NCI-H2171 (cell line): ENCODE measurements at places on chromosomes 2 and 18.

DNA sequence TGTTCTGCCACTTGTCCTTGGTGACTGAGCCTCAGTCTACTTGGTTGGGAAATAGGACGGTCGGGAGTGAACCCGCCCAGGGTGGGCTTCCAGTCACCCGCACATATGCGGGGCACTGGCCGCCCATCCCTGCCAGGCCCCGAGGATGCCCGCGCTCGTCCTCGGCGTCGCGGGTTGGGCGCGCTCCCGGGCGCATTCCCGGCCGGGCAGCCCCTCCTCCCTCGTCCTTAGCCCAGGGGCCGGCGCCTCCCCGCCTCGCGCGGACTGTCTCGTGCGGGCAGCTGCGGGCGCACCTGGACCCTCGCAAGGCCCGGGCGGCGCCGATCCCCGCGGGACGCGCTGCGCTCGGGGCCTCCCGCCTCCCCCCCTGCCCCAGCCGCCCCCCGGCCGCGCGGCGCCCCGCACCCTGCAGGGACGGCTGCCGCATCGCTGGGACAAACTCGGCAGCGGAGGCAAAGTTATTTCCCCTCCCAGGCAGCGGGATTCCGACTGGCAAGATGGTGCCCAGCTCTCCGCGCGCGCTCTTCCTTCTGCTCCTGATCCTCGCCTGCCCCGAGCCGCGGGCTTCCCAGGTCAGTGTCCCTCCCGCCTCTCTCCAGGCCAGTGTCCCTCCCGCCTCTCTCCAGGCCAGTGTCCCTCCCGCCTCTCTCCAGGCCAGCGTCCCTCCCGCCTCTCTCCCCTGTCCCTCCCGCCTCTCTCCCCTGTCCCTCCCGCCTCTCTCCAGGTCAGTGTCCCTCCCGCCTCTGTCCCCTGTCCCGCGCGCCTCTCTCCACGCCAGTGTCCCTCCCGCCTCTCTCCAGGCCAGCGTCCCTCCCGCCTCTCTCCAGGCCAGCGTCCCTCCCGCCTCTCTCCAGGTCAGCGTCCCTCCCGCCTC is at the start of gene FBLN7:
Gene FBLN7, plus strand, starts transcription at position 227 of the 874 bp plus-strand sequence. Its CDS starts 271 bp downstream, at position 498.
- DNase-seq, result no peak

DNA sequence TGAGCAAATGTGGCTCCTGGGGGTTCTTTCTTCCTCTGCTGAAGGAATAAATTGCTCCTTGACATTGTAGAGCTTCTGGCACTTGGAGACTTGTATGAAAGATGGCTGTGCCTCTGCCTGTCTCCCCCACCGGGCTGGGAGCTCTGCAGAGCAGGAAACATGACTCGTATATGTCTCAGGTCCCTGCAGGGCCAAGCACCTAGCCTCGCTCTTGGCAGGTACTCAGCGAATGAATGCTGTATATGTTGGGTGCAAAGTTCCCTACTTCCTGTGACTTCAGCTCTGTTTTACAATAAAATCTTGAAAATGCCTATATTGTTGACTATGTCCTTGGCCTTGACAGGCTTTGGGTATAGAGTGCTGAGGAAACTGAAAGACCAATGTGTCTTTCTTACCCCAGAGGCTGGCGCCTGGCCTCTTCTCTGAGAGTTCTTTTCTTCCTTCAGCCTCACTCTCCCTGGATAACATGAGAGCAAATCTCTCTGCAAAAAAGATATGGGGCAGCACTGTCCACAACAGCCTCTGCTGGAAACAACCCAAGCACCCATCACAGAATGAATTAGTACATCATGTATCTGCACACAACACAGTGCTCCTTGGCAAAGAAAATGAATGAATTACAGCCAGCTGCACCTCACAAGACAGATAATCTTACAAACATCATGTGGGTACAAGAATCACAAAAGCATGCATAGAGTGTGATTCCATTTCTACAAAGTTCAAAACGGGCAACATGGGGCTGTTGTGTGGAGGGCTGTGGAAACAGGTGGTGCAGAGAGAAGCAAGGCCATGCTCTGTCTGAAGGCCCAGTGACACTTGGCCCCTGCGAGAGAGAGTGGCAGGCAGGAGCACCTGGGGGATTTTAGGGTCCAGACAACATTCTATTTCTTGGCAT is 6.6 kb downstream of the IL1RN start:
- no peak for DNase-seq

GRCh38 chr2:62306751-62307468 is 111.0 kb downstream of the B3GNT2 start:
- DNase-seq, result no peak

DNA sequence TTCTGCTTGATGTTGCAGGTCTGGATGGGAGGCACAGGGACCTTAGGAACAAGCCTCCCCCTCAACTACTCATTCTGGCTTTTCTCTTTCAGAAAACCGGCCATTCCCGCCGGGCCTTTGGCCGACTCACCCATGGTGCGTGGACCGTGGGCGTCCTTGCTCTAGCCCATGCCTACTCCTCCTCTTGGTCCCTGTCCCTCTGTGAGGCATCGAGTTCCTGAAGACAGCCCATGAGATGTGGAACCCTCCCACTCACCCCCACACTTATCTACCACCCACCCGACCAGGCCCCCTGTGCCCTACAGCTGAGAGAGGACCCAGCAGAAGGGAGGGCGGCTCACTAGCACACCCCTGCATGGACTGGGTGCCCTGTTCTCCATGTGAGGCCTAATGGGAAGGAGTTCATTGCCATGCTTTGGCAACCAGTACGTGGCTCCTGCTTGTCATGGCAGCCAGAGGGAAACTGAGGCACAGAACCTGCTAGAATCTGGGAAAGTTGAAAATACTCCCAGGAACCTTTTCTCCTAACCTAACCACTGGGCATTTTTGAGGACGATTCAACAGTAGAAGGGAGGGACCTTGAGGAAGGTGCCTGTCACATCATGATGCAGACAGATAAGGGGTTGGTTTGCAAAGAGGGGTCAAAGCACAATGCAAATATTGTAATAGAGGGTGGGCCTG is 8.5 kb downstream of the SPEG start:
- no peak for DNase-seq

GRCh38 chr2:234422273-234422732 is 74.6 kb downstream of the ARL4C start:
- DNase-seq, result no peak

DNA sequence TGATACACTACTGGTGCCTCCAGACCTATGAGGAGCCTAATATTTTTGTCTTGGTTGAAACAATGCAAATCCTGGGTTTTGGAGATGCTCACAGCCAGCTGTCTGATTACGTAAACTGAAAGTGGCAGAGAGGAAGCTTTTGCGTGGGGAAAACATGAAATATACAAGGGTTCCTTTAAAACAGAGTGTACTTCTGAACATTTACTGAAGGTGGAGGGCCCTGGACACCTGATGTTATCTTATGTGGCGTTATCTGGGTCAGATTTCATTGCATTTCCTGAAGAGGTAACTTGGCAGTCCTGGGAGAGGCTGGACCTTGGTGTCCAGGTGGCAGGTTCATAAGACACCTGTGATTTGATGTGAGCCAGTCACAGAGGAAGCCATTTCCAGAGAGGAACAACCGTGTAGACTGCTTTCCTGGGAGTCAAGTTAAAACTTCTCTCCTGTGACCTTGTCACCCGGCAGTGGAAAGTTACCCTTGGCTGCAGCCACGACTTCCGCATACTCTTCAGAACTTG is 105.0 kb downstream of the NEDD4L start:
- DNase-seq, result no peak

GRCh38 chr18:78765142-78765541 is 214.5 kb upstream of the SALL3 start:
- no peak for DNase-seq

DNA sequence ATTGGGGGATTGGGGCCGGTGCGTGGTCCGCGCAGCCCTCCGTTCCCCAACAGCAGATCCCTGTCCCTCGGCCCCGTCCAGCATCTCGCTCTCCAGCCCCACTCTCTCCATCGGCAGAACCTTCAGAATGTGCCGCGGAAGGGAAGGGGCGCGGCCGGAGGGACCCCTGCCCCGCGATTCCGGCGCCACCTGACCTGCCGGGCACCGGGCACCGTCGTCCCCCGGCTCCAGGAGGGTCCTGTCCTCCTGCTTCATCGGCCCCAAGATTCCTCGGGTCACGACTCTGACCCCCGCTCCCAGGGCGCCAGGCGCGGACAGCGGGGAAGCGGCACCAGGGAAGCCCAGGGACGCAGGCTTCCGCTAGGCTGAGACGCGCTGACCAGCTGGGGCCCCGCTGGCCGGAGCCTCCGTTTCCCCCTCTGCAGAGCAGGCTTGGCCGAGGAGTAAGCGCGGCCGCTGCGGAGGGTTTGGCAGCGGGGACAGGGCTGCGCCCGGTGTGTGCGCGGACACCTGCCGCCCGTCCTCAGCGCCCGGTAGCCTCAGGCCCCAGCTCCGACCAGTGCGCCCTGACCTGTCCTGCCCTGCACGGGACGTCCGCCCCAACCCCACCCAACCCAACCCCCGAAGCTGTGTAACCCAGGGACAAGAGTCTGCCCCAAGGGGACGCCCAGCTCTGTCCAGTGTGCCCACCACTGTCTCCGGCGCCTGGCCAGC is 16.8 kb upstream of the BOK start:
- no peak for DNase-seq

- DNase-seq, result no peak
These were observed 282.9 kb upstream of the PKDCC start for GRCh38 chr2:41764919-41765318.

DNA sequence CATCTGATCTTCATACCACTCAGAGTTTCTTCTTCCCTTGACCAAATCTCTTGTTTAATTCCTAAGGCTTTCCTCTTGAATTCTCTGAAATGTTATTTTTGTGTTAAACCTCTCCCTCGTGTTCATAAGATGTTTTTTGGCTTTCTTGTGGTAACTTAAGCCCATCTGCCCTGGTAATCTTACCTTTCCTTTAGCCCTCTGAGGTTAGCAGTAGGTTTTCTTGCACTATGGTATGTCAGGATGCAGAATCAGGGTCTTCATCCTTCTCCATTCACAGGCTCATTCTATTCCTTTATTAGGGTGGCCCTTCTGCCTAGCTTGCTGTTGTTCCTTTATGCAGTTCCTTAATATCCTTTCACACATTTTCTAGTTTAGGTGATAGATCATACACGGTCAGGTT is 24.1 kb downstream of the GIGYF2 start:
- DNase-seq, result no peak

GRCh38 chr2:23692851-23693605 is 233.9 kb downstream of the ATAD2B start:
- no peak for DNase-seq

GRCh38 chr2:231709636-231709980 is 1.3 kb downstream of the PTMA start:
- DNase-seq, result no peak

DNA sequence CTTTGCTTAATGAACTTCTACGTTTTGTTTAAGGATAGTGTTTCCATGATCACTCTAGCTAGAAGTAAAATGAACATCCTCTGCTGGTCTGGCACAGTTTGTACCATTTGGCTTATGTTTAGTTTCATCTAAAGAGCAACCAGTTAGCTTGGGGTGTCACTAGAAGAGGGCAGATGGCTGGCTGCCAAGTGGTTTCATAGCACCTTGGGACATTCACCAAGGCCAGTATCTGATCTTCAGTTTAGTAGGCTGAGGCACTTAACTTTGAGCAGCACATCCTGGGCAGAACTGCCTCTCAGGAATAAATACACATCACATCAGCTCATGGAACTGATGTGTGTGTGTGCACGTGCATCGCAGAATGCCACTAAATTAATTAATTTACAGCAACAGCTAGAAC is 68.4 kb downstream of the NXPH2 start:
- no peak for DNase-seq

DNA sequence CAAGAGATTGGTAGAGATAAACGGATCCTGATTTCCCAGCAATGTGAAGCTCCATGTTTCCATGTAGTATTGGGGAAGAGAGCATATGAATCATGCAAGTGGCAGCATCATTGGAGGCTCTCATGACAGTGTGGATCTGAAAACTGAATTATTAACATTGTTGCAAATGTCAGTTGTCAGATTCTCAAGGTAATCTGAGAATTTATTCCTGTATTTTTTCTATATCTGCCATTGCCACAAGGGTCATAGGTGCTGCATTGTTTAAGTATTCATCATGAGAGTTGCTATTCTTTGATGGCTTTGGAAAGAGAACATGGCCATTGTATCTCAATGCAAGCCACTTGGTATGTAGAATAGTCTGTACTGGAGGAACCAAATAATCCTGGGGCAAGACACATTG is 1217.0 kb upstream of the ZEB2 start:
- DNase-seq, result no peak

DNA sequence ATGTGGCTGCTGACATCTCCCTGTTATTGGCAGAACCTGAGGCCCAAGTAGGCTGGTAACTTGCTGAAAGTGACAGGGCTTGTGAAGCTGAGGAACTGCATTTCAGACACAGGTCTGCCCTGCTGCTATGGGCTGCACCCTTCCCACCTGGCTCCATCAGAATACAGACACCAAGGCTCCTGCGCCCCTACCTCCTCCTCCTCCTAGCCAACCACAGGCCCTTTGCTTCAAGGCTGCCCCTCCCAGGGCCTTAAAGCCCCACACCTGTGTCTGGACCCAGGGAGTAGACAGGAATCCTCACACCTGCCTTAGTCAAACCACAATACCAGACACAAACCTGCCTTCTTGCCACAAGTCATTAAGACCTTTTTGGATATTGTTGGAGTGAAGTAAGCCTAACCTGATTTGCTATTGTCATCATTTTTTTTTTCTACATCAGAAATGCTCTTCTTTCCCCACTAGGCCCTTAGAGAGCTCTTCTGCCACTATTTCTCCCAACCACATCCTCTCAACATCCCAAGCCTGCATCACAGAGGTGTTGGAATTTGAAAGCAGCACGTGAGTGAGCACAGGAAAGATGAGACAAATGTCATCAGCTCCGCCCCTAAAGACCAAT is 489.7 kb downstream of the EIPR1 start:
- DNase-seq, result no peak

GRCh38 chr2:174051741-174052583 is 86.8 kb upstream of the SP3 start:
- DNase-seq, result no peak

DNA sequence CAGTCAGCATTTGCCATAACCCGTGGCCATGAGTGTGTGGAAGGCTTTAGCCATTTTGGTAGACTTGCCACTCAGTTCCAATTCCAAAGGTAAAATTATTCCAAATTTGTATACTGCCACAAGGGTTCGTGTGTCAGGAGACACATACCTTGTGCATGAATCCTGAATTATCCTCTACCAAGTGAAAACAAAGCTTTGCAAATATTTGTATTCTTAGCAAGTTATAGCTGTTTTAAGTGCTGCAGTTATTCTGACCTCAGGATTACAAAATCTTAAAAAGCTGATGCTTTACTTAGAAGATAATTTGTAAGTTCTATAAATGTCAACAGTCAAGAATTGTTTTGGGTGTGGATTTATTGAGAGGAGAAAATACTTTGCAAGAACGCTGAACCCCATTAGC is 100.6 kb downstream of the ANTXR1 start:
- no peak for DNase-seq

- DNase-seq, result no peak
These were observed 310.8 kb downstream of the EIPR1 start for GRCh38 chr2:3066831-3067230.

DNA sequence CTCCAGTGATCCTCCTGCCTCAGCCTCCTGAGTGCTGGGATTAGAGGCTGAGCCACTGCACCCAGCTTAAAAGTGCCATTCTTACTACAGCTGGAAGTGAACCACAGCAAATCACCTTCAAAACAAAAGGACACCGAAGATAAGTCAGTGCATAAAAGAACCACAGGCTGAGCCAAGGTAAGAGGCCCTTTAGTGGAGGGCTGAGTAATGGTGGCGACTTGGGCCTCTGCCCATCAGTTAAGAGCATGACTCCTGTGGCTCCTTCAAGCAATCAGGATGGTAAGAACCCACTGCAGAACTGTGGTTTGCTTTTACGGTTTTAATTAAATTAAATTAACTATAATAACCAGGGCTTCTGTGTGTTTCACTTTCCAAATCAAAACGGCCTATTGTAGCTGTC is 75.1 kb downstream of the CTAGE1 start:
- DNase-seq, result no peak
